Suppressor macrophage treated with lipopolysaccharide for 1 hour (primary cell): ENCODE measurements at places on chromosomes 5 and 9.

- DNase-seq: no peak
Measured at GRCh38 chr5:11851416-11851815, 52.8 kb downstream of the CTNND2 start.

- no peak for DNase-seq
Measured at GRCh38 chr5:40292006-40292405, 387.7 kb upstream of the PTGER4 start.

GRCh38 chr5:139245637-139246339 is 47.6 kb upstream of the SIL1 start:
- no peak for DNase-seq

GRCh38 chr5:127941646-127942045 is 141.9 kb upstream of the SLC12A2 start:
- DNase-seq: no peak

- DNase-seq: no peak
Measured at GRCh38 chr5:81544351-81545018, 150.6 kb upstream of the ACOT12 start.

DNA sequence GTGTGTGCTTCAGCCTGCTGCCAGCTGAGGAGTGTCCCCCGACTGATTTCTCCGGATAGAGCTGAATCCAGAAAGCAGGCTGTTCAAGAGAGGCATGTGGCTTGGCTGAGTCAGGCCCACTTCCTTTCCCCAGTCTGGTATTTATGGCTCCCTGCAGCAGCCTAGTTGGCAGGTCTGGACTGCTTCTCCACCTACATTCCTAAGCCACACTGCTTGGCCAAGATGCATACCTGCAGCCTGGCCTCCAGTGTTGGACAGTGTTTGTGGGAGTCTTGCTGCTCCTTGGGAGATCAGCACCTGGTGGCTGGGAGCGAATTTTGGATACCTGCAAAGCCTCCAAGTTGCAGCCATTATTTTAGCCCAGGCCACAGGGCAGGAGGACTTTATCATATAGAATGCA is 670.8 kb downstream of the ACTL7B start:
- peak; percentile 38 for DNase-seq

DNA sequence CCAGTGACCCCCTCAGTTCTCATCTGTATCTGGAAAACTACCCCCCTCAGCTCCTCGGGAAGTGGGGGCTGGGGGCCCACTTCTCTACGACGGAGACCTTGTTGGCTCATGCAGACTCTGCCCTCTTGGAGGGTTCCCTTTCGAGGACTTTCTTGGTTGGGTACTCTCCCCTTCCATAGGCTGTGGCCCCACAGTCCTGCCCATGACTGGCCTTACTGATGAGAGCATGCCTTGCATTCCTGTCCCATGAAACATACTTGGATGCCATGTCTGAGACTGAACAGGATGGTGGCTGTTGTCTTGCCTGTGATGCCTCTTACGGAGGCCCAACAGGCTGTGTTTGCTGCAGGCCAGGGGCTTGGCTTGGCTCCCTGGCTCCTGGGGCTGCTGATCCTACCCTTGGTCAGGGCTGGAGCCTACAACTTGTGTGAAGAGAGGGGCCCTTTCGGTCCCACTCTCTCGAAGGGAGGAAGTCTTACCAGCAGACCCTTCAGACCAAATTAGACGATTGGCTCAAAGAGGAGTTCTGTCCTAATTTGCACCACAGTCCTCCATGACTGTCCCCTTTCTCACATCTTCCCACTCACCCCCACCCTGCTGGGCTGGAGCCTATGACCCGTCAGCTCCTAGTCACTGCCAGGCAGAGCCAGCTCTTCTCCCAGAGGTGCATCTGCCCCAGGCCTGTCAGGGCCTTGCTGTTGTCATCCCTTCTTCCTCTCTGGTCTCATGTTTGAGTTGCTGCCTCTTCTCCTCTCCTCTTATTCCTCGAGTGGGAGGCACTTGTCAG is 109.9 kb downstream of the CACNA1B start:
- no peak for DNase-seq

- DNase-seq: peak; percentile 33
Measured at GRCh38 chr5:10355071-10355889, 1.8 kb downstream of the MARCHF6 start.

- DNase-seq: no peak
Measured at GRCh38 chr5:72244862-72245371, 75.1 kb downstream of the MRPS27 start.

- peak; percentile 79 for DNase-seq
Measured at GRCh38 chr9:83707518-83707767, 315 bp downstream of the UBQLN1 start.

DNA sequence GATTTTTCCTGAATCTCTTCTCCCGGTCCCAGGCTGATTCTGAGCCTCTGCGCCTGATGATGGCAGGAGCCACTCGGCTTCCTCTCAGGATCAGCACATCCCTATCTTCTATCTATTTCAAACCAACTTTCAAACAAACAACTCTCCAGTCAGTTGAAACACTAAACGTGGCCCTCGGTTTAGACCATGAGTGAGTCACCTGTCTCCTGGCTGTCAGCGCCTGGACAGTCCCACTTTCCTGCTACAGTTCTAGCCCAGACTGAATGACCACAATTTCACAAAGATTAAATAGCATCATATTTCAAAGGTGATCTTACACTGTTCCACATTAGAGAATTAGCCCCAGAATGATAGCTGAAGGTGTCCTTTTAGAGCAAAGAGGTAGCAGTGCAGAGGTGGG is 6.2 kb downstream of the SLC6A19 start:
- DNase-seq: no peak

DNA sequence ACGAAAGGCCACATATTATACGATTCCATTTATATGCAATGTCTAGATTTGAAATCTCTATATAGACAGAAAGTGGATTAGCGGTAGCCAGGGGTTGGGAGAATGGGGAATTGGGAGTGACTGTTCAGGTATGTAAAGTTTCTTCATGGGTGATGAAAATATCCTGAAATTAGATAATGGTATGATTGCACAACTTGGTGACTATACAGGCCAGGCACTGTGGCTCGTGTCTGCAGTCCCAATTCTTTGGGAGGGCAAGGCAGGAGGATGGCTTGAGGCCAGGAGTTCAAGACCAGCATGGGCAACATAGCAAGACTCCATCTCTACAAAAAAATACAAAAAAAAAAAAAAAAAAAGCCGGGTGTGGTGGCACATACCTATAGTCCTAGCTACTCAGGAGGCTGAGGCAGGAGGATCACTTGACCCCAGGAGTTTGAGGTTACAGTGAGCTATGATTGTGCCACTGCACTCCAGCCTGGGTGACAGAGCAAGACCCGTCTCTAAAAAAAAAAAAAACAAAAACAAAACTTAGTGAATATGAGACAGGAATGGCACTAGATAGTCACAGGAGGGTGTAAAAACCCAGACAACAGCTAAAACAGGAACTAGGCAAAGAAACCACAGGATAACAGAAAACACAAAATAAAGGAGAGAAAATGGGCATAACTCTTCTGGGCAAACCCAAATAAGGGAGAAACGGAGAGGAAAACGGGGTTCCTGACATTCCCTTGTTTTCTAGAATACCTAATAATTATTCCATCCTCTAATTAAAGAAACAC is 72.1 kb upstream of the ZNF618 start:
- DNase-seq: no peak

- DNase-seq: no peak
Measured at GRCh38 chr9:136748666-136749611, 614 bp upstream of the LCN6 start.

- no peak for DNase-seq
Measured at GRCh38 chr5:80934751-80935150, 25.4 kb upstream of the RASGRF2 start.

GRCh38 chr5:101326766-101327165 is 423.7 kb upstream of the ST8SIA4 start:
- DNase-seq: no peak

- DNase-seq: no peak
Measured at GRCh38 chr5:173669483-173669882, 53.0 kb upstream of the BOD1 start.

DNA sequence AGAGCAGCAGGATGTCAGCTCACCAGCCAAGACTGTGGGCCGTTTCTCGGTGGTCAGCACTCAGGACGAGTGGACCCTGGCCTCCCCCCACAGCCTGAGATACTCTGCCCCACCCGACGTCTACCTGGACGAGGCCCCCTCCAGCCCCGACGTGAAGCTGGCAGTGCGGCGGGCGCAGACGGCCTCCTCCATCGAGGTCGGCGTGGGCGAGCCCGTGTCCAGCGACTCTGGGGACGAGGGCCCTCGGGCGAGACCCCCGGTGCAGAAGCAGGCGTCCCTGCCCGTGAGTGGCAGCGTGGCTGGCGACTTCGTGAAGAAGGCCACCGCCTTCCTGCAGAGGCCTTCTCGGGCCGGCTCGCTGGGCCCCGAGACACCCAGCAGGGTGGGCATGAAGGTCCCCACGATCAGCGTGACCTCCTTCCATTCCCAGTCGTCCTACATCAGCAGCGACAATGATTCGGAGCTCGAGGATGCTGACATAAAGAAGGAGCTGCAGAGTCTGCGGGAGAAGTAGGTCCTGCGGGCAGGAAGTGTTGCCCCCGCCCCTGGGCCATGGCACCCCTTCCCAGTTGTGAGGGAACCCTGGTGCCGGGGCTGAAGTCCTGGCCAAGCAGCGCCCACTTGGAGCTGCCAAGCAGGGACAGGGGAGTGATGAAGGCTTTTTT is 108.9 kb downstream of the WNK2 start:
- no peak for DNase-seq

DNA sequence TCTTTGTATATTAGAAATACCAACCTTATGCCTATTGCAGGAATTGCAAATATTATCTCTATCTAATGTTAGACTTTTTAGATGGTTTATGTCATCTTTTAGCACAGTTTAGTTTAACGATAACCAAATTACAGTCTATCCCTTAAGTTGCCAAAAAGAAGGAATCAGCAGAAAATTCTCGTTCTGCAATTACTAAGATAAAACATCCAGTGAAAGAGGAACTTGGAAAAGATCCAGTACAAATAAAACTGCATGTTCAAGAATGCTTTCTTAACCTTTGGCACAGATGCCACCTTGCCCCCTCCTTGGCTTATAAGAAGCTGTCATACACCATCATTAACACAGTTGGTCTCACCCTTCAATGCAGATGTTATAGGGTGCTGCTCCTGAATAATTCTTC is 124.0 kb downstream of the SEMA5A start:
- no peak for DNase-seq

DNA sequence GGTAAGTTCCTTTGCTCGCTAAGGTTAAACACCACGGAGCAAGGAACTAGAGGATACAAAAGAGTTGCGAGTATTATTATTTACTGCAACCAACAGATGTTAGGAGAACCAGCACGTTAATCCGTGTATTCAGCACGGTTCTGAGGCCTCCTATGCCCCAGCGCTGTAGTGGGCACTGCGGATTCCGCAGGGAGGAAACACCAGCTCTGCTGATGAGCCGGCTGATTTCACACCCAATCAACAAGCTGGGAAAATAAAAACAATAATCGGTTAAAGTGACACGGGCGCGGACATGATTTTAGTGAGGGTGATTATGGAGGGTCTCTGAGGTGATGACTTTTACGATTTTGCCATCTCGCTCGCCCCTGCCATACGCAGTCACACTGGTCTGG is 702 bp upstream of the PRELID2 start:
- DNase-seq: no peak

DNA sequence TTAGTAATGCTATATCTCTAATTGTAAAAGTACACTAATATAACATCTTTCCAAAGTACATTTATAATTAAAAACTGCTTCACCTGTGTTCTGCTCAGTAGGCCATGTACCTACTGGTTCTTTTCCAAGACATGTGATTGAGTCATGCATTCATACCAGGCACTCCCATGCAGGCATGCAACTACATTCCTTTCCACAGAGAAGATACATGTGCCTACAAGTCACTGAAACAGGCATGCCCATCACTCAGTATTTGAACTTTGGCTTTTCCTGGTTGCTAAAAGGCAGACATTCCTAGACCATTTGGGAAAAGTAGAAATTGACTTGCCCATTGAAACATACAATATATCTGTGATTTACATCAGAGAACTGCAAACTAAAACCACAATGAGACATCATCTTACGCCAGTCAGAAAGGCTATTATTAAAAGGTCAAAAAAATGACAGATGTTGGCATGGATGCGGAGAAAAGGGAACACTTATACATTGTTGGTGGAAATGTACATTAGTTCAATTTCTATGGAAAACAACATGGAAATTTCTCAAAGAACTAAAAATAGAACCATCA is 148.3 kb upstream of the MOCS2 start:
- DNase-seq: no peak

DNA sequence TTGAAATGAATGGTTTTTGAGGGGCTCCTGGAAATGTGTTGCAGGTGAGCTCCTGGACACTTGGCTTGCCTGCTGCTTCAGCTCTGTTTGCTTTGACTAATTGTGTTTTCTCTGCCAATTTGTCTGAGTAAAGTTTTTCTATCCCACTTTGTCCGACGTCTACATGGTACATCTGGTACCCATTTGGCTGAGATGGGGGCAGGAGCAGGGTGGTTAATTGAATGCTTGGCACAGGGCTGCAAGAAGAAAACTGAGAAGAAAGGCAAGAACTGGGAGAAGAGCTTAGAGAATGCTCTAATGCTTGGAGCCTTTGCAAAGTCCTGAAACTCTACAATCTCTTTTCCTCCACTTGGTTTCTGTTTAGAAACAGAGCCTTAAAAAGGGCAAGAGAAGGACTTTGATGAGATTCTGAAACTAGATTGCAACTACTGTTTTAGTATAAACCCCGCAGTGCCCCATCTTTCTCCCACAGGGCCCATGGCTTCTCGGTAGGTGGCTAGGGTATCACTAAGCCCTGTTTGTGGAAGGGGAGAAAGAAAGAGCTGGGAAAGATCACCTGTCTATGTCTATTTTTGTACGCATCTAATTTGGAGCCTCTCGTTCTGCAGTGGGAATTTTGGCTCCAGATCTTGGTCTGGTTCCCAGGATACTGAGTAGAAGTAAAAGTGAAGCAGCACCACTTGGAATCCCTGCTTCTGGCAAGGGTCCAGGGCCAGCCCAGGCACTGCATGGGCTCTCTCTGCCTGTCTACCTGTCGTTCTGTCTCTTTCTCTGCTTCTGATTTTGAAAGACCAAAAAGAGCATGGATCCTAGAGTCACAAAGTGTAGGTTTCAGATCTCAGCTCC is 214.4 kb downstream of the SEMA6A start:
- DNase-seq: no peak

DNA sequence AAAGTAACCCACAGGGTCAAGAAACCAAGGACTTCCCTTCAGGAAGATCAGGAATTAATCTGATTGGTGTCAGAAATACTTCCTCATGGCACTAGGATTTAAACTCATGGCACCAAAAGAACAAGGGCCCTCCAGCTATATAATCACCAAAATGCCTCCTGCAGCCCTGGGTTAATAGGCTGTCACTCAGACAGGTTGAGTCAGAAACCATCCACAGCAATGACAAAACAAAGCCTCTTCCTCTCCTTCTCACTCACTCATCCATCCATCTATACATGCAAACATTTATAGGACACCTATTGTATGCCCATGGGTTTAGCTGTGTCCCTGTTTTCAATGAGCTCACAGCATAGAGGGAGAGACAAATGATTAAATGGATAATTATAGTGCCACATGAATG is 62.5 kb upstream of the SPOCK1 start:
- no peak for DNase-seq

- DNase-seq: no peak
Measured at GRCh38 chr9:84759300-84759750, 89.8 kb downstream of the NTRK2 start.
